ENCODE measurements at places on chromosomes 6 and 20.

- no peak for DNase-seq
These were observed 995.8 kb upstream of the FLRT3 start for GRCh38 chr20:15333170-15333569.

GRCh38 chr6:138620630-138621029 is 121.3 kb upstream of the NHSL1 start:
- DNase-seq, result no peak

DNA sequence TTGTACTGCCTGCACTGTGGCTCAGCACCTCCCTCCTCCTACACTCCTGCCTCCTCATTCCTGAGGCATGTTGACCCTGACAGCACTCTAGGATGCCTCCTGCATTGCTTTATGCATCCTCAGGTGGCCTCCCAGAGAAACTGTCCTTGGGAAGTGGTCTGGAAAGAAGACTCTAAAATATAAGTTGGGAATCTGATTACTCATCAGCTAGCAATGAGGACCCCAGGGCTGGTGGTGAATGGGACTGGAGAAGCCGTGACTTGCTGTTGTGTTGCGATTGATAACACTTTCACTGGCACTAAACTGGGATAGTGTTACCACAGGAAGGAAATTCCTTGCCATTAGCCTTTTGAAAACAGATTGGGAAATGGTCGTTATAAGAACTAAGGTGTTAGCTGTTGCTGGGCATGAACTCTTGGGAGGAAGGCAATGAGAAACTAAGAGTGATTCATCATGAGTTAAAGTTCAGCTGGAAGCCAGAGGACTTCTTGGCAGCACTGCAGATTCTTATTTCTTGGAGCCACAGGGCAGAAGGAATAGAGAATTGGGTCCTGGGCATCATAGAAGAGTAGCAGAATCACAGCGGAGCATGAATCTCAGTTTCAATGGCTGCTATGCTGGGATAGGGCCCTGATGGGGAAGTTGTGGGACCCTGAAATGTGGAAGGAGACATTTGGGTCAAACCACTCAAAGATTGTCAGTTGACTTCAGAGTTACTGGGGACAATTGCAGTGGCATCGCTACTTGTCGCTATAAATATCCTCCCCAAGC is 10.1 kb upstream of the SIRPD start:
- DNase-seq, result no peak

DNA sequence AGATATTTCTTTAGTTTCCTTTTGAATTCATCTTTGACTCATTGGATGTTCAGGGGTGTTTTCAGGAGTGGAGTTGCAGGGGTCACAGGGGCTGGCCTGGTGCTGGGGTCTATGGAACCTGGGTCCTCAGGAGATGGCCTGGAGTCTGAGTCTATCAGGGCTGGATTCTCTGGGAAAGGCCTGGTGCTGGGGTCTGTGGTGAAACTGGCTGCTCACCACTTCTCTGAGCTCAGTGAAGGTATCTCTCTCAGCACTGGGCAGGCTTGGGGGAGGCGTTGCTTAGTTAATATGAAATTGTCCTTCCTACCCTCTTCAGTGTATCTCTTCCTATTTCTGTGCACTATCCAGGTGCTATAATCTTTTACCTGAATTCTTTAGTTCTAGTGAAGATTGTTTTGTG is 83.1 kb upstream of the SLC24A3 start:
- DNase-seq, result no peak

DNA sequence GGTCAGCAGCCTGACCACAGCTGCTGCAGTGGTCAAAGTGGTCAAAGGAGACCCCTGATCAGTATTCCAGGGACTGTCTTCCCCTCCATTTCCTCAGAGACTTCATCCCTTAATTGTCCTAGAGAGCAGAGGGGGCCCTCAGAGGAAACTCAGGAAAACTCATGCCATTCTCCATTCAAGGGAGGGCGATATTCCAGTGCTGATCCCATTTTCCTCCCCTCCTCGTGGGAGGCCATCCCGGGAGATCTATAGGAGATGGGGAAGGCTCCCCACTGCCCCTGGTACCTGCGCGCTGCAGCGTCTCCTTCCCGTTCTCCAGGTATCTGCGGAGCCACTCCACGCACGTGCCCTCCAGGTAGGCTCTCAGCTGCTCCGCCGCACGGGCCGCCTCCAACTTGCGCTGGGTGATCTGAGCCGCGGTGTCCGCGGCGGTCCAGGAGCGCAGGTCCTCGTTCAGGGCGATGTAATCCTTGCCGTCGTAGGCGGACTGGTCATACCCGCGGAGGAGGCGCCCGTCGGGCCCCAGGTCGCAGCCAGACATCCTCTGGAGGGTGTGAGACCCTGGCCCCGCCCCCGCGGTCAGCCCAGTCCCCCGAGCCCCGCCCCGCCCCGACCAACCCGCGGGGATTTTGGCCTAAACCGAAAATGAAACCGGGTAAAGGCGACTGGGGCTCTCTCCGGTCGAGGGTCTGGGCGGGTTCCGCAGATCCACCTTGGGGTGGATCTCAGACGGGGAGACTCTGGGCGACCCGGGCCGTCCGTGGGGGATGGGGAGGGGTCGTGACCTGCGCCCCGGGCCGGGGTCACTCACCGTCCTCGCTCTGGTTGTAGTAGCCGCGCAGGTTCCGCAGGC is 878 bp downstream of the HLA-C start:
- peak; percentile 62 for DNase-seq

GRCh38 chr20:35293303-35294292 is 1.4 kb upstream of the FAM83C start:
- no peak for DNase-seq

GRCh38 chr6:159099961-159100360 is 55.2 kb upstream of the TAGAP start:
- DNase-seq, result no peak

GRCh38 chr6:87152526-87152955 is 2.8 kb upstream of the ZNF292 start:
- no peak for DNase-seq

DNA sequence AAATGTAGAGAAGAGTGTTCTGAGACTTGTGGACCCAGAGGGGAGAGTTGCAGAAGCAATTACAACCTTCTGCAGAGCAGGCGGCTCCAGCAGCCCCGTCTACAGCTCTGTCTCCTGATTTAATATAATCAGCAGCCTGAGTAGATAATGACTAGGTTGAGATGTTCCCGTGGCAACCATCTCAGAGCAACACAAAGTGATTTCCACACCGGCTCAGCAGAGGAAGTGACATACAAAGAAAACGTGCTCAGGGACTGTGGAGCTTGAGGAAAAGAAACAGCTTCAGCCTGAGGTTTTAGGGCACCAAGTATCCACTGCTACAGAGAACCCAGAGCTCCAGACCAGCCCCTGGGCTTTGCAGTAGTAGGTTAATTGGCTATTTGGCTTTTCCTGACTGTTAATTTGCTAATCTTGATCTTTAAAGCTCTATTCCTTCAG is 136.4 kb downstream of the MTFR2 start:
- no peak for DNase-seq

- no peak for DNase-seq
These were observed 135.6 kb upstream of the RUNX2 start for GRCh38 chr6:45192556-45192955.

DNA sequence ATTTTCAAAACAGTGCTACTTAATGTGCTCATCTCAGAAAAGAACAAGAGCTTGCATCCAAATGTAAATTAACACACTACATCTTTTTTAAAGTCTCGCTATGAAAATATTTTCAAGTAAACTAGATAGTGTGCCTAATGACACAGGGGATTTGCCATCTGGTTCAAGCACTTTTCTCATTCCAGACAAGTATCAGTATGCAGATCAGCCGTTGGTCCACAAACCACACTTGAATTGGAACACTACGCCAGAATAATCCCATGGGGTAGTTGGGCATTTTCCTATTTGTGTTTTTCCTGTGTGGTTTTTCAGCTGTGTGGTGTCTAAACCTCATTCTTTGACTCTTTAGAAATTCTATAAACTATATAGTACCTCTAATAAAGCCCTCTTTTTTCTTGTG is 256.2 kb downstream of the EPHA7 start:
- no peak for DNase-seq

GRCh38 chr6:45710304-45710821 is 305.3 kb downstream of the CLIC5 start:
- DNase-seq, result no peak

- no peak for DNase-seq
These were observed 101.5 kb downstream of the UNC5CL start for GRCh38 chr6:40937491-40937890.

DNA sequence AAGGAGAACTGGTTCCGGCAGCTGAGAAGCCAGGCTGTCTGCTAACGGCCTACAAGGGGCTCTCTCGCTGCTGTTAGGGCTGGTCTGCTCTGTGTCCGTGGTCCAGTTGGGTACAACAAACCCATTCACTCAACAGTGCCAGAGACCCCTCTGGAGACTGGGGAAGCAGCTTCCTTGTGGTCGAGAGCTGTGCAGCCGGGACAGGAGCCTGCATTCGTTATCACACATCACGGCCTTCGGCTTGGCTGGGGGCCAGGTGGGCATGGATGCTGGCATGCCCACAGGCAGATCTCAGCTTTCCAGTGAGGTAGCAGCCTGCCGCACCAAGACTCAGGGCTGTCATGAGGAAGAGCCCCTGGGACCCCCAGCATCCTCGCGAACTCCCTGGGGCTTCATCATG is 124.7 kb downstream of the PREX1 start:
- DNase-seq, result no peak

GRCh38 chr6:34553750-34554149 is 2.4 kb downstream of the SPDEF start:
- no peak for DNase-seq

- DNase-seq, result no peak
These were observed 488.9 kb upstream of the CITED2 start for GRCh38 chr6:139863346-139863745.

DNA sequence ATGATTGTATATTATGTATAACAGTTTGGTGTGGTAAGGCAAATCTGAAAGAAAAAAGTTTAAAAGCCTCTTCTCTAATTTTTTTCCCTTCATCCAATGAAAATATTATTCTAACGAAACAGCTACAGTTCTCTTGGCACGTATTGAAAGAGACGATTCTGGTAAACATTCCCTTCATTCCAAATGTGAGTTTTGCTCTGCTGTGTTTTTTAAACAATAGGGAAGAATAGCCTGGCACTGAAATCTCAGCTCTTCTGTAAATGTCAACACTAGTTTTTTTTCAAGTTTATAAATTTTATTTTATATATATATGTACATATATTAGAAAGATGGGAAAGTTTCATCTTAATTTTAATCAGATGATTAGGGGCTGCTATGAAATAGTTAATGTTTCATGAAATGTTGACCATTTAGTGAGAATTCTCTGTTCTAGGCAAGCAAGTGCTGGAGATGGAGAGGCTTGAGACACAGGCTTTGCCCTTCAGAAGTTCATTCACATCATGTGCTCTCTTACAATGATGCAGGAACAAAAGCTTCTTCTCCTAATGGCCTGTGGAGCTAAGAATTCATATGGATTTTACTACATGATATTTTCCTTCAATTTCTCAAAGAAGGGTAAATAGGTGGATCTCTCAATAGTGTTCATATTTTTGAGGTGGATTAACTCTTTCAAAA is 4.1 kb downstream of the PAQR8 start:
- no peak for DNase-seq

- DNase-seq, result no peak
These were observed 7.3 kb upstream of the CGA start for GRCh38 chr6:87102151-87102621.

DNA sequence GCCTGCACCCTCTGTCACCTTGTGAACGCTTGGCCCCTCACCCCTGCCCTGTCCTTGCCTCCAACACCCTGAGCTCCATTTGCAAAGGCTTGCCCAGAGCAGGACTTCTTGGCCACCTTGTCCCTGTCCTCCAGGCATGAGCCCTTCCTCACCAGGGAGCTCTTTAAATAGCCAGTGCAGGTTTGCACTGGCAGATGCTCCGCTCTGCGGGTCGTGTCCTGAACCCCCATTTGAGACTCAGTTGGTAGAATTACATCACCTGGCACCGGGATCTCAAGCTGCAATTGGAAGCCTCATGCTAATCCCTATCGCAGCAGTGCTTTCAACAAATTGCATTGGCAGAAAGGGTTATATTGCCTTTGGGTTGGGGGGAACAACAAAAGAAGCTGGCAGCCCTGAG is 85.9 kb downstream of the TRMT6 start:
- no peak for DNase-seq

GRCh38 chr20:45091366-45091765 is 9.6 kb downstream of the KCNS1 start:
- no peak for DNase-seq

DNA sequence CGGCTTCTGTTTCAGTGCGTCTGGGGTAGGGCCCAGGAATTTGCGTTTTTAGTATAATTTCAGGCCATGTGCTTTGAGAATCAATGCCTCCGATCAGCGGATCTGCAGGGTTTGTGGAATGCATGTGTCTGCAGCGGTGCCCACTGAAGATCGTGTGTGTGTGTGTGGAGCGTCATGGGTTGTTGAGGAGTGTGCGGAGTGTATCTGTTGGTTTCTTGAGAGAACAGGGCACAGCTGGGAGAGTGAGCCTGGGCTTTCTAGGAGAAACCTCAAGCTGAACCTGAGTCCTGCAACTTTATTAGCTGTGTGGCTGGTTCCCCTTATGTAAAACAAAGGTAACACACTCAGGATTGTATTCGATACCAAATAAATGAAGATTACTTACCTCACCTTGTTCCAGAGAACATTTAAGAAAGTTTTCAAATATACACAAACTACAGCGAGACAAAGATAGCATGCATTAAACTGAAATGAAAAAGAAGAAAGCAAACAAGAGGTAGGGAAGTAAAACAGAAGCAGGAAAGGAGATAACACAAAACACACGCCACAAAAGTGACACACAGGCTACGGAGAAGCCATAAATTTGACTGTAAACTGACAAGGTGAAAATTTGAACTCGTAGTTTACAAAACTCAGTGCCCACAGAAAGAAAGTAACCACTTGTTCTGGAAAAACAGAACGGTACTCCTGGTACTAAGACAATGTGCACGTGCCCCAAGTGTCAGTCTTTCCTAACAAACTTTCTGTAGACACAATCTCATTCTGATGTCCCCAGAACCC is 28.8 kb downstream of the PDE10A start:
- no peak for DNase-seq

- no peak for DNase-seq
These were observed 69.3 kb upstream of the STMND1 start for GRCh38 chr6:17032590-17032987.

DNA sequence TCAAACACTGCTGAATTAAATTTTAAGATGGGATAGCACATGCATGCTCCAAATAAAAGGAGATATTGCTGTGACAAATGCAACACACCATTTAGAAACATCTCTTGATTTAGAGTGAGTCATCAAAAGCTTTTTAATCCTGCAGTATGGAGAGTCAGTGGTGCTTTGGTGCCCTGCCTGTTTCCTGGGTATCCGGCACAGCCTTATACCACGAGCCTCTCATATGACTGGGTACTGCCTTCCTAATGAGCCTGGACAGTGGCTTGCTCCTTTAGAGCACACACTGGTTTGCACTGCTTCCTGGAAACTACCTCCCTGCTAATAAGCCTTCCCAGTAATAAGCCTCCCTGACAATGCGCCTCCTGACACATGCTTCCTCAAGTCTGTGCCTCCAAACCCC is 65.3 kb upstream of the KCNK16 start:
- DNase-seq, result no peak

DNA sequence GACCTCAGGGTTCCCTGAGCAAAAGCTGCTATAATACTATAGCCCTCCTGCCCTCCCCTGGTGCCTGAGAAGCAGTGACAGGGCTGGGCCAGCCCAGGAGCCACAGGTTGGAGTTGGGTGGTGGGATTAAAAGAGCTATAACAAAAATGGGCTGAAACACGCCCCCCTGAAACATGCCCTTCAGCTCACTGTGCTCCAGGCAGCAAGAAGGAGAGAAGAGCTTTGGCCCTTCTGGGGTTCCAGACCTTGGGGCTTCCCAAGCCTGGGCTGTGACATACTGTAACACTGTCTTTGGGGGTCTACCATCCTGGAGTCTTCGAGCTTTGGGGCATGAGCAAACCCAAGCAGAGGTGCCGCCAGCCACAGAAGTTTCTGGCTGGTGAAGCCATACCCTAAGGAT is 129.2 kb downstream of the HTR1B start:
- no peak for DNase-seq

GRCh38 chr6:126102358-126102757 is 116.0 kb downstream of the TRMT11 start:
- no peak for DNase-seq
